CD4-positive, alpha-beta memory T cell (primary cell): ENCODE measurements at places on chromosomes 7 and 10.

DNA sequence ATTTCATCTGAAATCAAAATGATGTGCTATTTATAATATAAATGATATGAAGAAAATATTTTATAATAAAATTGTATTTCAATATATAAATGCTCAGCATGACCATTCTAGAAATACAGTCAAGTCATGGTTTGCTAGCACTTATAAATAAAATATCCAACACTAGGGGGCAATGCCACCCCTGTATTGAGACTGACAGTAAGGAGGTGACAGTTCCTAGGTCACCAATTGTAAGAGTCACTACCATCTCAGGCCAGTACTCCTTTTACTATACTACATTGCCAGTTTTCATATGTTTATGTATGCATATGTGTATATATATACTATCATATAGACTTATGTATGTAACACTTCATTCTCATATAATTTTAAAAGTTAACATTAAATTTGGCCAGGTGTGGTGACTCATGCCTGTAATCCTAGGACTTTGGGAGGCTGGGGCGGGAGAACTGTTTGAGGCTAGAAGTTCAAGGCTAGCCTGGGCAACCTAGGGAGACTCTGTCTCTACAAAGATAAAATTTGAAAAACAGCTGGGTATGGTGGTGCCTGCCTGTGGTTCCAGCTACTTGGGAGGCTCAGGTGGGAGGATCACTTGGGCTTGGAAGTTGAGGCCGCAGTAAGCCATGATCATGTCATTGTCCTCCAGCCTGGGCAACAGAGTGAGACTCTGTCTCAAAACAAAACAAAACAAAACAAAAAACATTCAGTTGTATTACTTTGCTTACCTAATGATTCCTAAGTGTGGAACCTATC, 2.4 kb upstream of the CNOT4 start:
- peak; percentile 73 for DNase-seq

- no peak for DNase-seq
Measured at GRCh38 chr7:142689439-142690120, 59.7 kb upstream of the PRSS1 start.

DNA sequence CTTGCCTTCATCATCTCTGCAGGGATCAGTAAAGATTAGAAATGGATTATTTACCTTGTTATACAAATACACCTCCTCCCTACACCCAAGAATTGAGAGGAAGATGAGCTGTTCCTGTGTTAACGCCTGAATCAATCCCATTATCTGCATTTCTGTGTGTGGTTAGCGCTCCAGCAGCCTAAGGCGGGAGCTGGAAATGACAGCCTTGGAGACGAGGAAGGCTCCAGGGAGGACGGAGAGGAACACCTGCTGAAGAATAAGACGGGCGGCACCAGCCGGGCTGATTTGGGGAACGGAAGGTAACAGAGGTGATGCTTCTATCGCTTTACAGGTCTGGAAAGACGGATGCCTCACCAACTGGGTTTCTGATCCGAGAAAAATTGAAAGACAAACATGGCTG, 34.2 kb upstream of the DDC start:
- DNase-seq = no peak

GRCh38 chr7:98241674-98242241, 10.3 kb downstream of the TECPR1 start:
- no peak for DNase-seq

- DNase-seq = no peak
Measured at GRCh38 chr7:47938574-47939165, 9.6 kb downstream of the PKD1L1 start.

DNA sequence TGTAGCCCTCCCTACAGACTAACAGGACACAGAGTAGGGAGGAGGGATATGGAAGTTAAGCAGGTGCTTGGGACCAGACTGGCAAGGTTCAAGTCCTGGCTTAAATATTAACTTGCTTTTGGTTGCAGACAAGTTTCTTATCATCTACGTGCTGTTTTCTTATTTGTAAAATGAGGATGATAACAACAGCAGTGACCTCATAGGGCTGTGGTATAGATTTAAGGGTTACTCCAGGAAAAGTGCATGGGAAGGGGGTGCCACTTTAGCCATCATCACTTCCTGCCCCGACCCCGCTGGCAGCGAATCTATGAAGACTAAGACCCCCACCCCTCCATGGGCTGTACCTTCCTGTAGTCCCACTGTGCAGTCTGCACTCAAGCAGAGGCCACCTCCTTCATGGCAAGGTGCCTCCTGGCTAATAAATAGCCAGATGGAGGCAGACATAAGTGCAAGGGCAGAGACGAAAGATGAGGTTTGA, 250.2 kb downstream of the COBL start:
- no peak for DNase-seq

DNA sequence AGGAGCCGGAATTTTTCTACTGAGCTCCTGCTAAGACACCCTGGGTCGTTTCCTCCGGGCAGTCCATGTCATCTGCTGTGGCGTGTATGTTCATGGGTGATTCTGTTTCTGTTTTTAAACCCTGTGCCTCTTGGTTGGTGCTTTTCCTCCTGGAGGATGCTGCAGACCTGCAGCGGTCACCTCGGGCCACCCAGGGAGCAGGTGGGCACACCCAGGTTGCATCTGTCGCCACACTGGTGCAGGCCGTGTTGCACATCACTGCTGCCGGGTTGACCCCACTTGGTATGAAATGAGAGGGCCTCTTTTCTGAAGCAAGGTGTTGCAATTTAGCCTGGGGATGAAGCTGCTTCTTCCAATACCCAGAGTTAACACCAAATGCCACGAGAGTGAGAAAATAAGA, 127.2 kb downstream of the CUX1 start:
- no peak for DNase-seq

DNA sequence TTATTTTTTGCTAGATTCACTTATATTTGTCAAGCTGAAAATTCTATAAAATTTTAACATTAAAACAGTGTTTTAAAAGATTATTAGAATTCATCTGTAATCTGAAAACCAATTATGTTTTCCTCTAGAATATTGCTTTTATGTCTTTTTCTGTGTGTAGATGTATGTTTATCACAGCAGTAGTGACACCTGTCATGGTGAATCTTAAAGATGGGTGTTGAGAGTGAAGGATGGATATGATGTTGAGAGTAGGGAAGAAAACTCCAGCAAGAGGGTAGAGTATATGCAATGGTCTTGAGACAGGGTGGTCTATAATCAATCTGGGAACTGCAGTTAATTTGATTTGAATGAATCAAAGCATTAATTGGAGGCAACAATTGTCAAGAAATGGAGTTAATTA, 336.9 kb upstream of the CDC14C start:
- no peak for DNase-seq
